ENCODE measurements at places on chromosomes 1 and 21.

GRCh38 chr21:34223376-34223775, 140.4 kb upstream of the KCNE2 start:
- DNase-seq, result no peak

DNA sequence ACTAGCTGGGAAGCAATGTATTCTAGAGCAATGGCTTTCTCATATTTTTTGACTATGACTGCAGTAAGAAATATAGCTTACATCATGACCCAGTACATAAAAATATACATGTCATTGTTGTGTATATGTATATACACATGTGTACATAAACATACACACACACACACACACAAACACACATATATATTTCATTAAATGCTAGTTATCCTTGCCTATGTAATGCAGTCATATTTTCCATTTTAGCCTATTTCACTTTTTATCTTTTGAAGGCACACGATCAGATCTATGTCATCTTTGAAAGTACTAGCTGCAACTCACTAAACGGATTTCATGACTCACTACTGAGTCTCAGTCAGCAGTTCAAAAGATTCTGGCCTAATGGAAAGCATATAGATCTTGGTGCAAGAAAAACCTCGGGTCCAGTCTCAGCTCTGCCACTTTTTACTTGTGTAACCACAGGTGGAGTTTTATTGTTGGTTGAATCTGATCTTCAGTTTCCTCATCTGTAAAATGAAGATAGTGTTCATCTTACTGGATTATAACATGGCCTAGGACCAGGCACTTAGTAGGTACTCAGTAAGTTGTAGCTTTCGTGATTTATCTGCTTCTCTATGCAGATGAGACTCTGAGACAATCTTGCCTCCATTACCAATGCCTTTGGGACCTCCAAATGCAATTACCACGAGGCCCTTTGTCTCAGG, 325.6 kb downstream of the RRAGC start:
- DNase-seq, result no peak

DNA sequence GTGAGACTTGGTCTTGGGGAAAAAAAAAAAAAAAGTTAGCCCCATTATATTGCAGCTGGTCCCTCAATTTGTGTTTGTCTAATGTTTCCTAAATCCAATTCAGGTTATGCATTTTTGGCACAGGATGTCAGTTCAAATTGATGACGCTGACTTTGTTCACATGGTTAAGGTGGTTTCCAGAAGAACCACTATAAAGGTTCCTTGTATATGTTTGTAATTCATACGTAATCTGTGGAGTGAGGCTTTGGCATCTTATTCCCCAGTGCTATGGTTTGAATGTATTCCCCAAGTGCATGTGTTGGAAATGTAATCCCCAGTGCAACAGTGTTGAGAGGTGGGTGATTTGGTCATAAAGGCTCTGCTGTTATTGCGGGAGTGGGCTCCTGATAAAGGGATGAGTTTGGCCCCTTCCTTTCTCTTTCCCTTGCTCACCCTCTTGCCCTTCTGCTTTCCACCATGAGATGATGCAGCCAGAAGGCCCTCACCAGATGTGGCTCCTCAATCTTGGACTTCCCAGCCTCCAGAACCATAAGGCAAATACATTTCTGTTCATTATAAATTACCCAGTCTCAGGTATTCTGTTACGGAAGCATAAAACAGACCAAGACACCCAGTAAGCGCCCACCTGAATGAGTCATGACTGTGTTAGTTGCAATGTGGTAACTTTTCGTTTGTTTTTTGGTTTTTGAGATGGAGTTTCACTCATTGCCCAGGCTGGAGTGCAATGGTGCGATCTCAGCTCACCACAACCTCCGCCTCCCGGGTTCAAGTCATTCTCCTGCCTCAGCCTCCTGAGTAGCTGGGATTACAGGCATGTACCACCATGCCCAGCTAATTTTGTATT, 19.5 kb upstream of the HLCS start:
- no peak for DNase-seq

DNA sequence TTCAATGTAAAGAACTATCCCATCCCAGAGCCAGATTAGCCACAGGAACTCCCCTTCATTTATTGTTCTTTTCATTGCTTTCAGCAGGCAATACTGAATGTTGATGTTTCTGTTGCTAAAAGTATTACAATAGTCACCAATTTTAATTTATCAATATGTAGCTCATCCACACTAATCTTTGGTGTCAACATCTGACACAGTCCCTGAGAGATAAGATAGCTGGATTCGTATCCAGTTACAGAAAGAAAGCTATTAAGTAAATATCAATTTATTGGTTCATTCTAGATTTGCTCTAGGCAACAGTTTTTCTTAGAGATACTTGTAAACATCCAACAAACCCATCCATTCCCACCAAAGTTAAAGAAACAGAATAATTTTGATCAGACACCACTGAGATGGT, 4.7 kb downstream of the ADSS2 start:
- DNase-seq, result no peak

GRCh38 chr1:230515451-230516145, 89.5 kb upstream of the PGBD5 start:
- no peak for DNase-seq

- DNase-seq, result no peak
Measured at GRCh38 chr1:7684861-7685635, 86.0 kb upstream of the VAMP3 start.

DNA sequence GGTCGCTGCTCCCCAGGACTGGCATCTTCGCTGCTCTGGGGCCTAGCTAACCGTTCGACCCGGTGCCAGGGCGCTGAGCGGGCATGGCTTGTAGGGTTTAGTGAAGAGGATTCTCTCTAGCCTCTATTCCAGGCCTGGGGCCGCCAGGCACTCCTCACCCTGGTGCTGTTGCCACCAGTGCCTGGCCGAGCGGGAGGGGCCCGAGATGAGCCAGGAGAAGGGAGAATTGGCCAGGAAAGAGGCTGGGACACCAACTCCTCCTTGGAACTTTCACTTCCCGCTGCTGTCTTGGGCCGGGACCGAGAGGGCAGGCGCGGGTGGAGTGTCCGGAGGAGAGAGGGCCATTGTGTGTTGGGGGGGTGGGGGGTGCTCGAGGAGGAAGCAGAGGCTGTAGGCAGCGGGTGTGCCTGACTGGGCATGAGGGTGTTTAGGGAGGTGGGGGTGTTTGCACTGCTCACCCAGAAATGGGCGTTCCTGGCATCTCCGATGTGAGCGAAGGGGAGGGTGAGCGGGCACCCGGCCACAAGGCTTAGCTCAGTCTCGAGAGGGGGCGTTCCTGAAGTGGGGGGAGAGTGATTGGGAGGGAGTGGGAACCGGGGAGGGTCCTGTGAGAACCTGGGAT, 772 bp downstream of the ADAM15 start:
- no peak for DNase-seq

DNA sequence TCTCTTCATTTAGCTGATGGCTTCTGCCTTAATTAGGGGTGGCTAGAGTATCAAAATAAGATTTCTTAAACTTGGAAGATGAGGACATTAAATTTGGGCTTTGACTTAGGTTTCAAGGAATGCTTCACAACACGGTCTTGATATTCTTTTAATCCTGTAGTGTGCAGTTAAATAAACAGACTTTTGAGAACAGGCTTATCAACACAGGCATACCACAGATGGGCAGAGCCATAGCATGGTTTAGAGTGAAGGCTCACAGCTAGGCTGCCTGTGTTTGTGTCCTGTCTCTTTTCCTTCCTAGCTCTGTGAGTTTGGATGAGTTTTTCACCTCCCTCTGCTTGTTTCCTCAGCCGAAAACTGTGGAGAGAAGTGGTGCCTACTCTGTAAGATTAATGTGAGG, 102.3 kb upstream of the IPO9 start:
- DNase-seq, result no peak

- no peak for DNase-seq
Measured at GRCh38 chr1:94909486-94909885, 17.4 kb downstream of the CNN3 start.

DNA sequence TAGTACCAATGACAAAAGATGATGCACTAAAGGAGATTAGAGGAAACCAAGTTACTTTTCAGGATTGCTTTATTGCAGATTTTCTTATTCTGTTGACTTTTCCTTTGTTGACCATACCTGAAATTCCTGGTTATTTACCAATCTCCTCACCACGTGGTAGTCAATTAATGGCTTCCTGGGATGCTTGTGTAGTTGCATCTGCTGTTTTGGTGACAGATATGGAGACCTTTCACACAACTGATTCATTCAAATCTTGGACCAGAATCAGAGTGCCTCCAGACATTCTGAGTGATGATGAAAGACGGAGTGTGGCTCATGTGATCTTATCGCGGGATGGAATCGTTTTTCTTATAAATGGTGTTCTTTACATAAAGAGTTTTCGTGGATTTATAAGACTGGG, 91.3 kb downstream of the CATSPERE start:
- no peak for DNase-seq

GRCh38 chr1:40956407-40956806, 23.1 kb upstream of the CTPS1 start:
- DNase-seq, result no peak

DNA sequence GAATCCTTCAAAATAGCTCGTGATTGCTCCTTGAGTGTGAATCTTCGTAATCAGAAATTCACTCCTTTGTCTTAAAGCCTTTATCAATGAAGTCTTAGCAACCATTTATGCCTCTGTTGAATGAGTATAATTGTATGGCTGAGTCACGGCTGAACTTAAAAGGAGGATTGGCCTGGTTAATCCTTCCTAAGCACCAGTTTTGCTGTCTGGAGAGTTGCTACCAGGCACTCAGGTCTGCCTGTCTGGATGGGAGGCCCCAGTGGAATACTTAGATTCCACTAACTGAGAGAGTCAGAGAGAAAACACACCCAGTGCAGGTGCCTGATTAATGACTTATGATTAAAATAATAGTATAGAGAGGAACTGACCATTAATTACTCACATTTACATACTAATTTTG, 7.6 kb upstream of the HHAT start:
- DNase-seq, result no peak

- DNase-seq, result no peak
Measured at GRCh38 chr1:186149591-186149990, 225.5 kb downstream of the TPR start.

DNA sequence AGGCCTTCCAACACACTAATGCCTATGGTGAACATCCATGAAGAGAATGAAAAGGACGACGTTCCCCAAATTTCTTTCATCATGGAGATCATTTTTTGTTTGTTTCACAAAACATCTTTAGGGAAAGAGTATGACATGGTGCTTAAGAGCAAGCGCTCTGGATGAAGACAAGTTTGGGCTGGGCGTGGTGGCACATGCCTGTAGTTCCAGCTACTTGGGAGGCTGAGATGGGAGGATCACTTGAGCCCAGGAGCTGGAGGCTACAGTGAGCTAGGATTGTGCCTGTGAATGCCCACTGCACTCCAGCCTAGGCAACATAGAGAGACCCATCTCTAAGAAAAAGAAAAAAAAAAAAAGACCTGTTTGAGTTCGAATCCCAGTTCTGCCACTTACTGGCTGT, 253.1 kb downstream of the PTPRU start:
- no peak for DNase-seq

- DNase-seq, result no peak
Measured at GRCh38 chr1:18895317-18895716, 7.0 kb downstream of the ALDH4A1 start.

GRCh38 chr1:38296047-38296446, 249.5 kb upstream of the POU3F1 start:
- DNase-seq, result no peak

GRCh38 chr1:64084451-64084850, 119.0 kb upstream of the UBE2U start:
- DNase-seq, result no peak

- DNase-seq, result no peak
Measured at GRCh38 chr1:46401154-46401913, 7.2 kb downstream of the FAAH start.

GRCh38 chr1:212355230-212355969, 59.3 kb downstream of the PACC1 start:
- DNase-seq, result no peak

DNA sequence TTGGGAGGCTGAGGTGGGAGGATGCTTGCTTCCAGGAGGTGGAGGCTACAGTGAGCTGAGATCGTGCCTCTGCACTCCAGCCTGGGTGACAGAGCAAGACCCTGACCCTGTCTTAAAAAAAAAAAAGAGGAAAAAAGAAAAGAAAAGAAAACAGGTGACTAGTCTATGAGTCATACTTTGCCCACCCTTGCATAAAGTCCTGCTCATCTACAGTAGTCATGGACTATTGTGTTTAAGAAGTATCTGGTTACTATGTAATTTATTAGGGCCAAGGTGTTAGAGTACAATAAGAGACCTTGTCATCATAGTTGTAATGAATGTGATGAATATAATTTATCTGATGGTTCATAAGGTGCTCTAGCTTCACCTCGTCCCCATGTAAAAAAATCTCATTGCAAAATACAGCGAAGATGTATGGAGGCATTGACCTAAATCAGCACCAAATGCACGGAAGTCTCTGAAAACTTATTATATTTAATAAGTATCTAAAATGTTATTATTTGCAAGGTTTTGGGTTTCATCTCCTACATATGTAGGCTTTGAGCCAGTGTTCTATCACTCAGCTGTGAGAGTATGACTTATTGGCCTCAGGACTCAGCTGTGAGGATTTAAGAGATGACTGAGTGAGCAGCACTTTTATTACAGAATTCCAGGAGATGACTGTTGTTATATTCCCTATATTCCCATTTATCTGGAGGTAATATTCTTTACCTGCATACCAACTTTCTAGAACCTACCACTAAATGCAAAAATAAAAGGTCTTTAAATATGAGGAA, 19.9 kb upstream of the KCNJ6 start:
- DNase-seq, result no peak

DNA sequence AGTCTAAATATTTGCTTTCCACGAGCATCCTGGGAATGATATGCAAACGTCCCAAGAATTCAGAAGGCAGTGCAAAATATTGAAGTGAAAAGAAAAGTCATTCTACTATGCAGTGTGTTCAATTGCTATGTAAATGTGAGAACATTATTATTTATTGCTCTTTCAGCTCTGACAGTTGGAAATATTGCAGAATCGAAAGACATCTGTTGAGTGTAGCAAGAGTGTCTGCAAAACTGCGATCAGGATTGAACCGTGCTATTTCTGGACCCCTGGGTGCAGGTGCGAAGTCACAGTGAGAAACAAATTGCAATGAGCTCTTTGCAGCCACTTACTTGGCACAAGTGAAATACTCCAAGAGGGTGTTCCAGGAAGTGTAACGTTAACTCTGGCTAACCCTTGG, 566.4 kb downstream of the AJAP1 start:
- no peak for DNase-seq

GRCh38 chr1:100941098-100941527, 45.2 kb downstream of the SLC30A7 start:
- DNase-seq, result no peak

DNA sequence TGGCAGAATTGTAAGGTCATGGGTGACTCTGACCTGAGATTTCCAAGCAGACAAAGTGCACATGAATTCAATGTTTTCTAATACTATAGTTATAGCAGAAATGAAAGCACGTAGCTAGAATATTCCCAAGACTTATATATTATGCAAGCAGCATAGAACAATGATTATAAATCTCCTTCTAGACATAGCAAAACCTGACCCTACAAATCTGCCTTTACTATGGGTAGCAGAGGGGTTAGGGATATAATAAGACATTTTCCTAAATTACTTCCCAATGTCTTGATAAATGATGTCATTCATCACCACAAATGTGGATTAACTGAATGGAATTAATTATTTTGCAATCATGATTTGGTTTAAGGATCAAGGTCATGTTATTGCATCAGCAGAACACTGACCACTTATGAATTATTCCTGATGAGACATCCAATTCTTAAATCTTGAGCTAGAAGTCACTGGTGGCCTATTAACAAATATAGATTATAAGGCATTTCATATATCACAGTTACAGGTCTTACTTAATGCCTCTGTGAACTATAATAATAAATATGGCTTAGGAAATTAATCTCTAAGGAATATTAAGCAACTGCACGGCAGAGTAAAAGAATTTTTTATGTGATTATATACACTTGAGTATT, 776.6 kb downstream of the AMY1C start:
- no peak for DNase-seq

- no peak for DNase-seq
Measured at GRCh38 chr1:47380699-47381098, 35.4 kb upstream of the FOXE3 start.

Measured in stimulated activated CD8-positive, alpha-beta memory T cell treated with anti-CD3 and anti-CD28 coated beads, Interleukin-4, amount 100 ng/mL, for 4 hours (primary cell).